Hematopoietic multipotent progenitor cell treated with erythropoietin and hydrocortisone succinate and interleukin-3 and kit ligand, for 8 days (in vitro differentiated cells): ENCODE measurements at places on chromosomes 1 and 21.

DNA sequence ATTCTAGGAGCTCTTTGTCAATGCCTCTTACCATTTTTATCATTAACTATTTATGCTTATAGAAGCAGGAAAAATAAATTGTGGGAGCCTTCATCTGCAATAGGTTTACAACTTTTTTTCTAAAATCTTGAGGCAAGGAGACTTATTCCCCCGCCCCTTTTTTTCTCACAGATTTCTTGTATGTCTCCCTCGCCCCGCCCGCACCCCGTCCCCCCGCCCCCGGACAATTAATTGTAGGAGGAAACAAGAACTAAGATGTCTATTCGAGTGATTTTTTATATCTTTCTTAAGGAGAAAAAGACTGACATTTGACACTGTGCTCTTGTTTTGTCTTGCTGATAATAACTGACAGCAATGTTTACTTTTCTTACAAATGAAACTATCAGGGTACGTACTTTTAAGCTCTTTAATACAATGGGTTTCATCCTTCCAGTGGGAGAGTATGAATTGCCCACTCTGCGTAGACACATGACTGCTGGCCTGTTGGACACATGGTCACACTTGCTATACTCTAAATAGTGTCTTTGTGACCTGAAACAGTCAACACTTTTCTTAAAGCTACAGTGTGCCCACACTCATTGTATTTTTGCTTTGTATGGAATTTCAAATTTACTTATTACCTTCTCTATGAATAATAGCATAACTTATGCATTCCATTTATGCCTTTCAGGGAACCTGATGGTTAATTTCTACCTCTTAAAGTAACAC lies 1.5 kb upstream of the IVNS1ABP start:
- DNase-seq = no peak

- peak; percentile 14 for DNase-seq
These were observed 361 bp downstream of the DDAH1 start for GRCh38 chr1:85464497-85465098.

- no peak for DNase-seq
These were observed 101.3 kb upstream of the ZBTB40 start for GRCh38 chr1:22350171-22350923.

DNA sequence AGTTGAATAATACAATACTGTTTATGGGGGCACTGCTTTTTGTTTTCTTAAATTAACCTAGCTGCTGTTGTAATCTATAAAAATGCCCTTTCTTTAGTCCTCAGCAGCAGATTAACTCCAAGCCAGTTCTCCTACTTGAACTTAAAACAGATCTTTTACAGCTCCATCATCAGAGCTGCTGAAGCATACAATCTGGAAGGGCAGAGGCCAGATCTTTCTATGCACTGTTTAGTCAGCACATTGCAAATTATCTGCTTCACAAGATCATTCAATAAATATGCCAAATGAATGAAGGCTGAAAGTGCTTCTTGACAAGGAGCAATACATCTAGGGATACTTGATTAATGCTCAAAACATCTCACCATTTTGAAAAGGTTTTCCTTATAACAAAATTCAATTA lies 115.8 kb downstream of the PLPPR5 start:
- DNase-seq = no peak

- DNase-seq = no peak
These were observed 14.1 kb upstream of the RNF223 start for GRCh38 chr1:1088029-1088800.
